Activated naive CD4-positive, alpha-beta T cell treated with anti-CD3 and anti-CD28 coated beads for 36 hours (primary cell): ENCODE measurements at places on chromosomes 6 and 20. TPM values are rescaled to one million over a fixed set of nuclear protein-coding genes. Genes with fewer than 3 reads are reported as not detected.
A peak's percentile ranks its signal among the peaks of the same experiment; 100 is the strongest.

HLA-DMB gene
- 0.76 TPM for total RNA-seq

HLA-DQB1 gene
- total RNA-seq: 7.4 TPM

PNPLA1 gene
- not detected for total RNA-seq

ZNF334 gene
- total RNA-seq: 2.1 TPM

ANKS1A gene
- total RNA-seq: 6.8 TPM

PXDC1 gene
- 0.17 TPM for total RNA-seq

NT5DC1 gene
- total RNA-seq: 59.7 TPM

SPATS1 gene
- not detected for total RNA-seq

TP53TG5 gene
- 0.59 TPM for total RNA-seq

WFDC12 gene
- not detected for total RNA-seq

SLC32A1 gene
- not detected for total RNA-seq

SLCO4A1 gene
- total RNA-seq: 22.4 TPM

- no peak for DNase-seq
Measured at GRCh38 chr6:246352-246751, 45.9 kb upstream of the DUSP22 start.

GRCh38 chr20:50794846-50795634, at the start of gene BCAS4:
TSS of gene BCAS4 (plus strand) at chr20:50795061. CDS start at chr20:50795084, 23 bp downstream.
- peak; percentile 84 for DNase-seq

GRCh38 chr6:105868823-105869460, 217.2 kb upstream of the PRDM1 start:
- no peak for DNase-seq

DNA sequence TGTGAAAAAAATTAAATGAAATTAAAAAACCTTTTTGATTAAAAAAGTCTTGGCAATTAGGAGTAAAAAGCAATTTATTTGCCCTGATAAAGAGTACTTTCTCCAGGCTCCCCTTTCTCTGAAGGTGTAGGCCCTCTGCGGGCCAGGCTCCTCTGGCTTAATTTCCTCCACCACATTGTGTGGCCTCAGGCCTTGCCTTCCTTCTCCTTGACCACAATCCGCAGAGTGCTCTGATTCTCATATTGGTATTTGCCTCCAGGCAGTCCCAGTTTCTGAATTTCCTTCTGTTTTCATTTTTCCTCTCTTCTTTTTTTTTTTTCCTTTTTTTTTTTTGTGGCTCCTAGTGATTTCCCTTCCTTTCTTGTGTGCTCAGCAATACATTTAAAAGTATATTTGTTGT, 96.4 kb downstream of the AIG1 start:
- no peak for DNase-seq

DNA sequence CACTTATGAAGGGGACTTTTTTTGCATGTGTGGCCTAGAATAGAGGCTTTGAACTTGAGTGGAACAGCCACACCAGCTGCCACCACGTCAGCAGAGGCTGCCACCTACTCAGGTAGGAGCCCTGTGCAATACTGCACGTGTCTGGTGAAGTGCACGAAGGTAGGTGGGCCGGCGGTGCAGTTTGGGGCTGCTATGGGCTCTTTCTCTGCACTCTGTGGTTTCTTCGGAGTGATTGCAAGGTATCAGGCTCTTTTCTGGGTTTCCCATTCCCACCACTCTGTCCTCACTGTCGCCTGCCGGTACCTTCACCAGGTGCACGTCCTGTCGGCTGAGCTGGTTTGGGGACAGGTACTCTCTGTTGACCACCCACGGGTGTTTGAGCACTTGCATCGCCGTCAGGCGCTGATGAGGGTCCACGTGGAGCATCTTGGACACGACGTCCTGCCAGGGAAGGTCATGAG, 30.8 kb upstream of the MPC1 start:
- DNase-seq: no peak

- DNase-seq: no peak
Measured at GRCh38 chr20:42361402-42361970, 743.3 kb upstream of the CHD6 start.

DNA sequence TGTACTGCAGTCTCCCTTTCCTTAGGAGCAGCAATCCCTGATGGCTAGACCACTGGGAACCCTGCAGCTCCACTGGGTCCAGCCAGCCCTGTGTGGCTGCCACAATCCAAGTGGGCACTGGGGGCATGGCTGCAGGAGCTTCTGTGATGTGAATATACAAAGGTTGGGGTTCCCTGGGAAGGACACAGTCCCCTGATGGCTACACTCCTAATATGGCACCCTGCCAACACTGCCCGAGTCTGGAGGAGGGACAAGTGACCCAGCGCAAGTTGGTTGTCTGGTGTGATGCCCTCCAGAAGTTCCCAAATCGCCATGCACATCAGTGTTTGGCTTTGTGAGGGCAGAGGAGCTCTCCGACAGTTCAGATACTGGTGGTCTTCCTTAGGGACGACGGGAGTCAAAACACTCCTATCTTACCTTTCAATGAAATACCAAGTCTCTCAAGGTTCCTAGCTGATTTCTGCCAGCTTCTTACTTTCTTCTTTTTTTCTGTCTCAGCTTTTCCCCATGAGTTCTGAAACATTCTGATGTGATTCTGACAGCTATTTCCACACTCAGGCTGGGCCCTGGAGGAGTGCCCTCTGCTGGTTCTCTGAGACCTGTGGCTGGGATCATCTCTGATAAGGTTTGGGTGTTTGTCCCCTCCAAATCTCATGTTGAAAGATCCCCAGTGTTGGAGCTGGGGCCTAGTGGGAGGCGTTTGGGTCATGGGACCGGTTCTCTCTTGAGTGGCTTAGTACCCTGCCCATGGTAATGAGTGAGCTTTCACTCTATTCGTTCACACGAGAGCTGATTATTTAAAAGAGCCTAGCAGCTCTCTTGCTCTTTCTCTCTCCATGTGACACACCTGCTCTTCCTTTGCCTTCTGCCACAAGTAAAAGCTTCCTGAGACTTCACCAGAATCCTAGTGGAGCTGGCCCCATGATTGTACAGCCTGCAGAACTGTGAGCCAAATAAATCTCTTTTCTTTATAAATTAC, 15.5 kb upstream of the ZFP57 start:
- DNase-seq: no peak

DNA sequence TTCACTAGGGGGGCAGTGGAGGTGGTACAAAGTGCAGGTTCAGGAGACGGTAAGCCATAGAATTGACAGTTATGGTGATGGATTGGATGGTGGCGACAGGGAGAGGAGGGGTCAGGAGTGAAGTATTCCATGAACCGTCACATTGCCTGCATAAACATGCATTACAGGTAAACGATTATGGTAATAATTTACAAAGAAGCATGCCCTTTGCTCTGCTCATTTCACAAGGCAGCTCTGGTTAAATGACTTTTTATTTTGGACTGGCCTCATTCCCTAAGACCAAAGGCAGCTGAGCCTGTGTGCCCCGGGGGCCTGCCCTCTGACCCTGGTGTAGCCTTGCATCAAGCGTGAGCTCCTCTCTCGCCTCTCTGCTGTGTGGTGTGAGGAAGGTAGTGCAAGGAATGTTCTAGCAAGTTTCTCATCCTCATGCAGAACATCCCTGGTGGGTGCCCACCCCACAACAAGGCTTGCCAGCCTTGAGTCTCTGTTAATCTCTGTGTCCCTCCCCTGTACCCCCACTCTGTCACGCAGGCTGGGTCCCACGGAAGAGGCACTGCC, 59.0 kb downstream of the PPP1R14C start:
- DNase-seq: no peak

- DNase-seq: no peak
Measured at GRCh38 chr6:134628154-134628553, 310.2 kb upstream of the SGK1 start.

GRCh38 chr20:37896932-37897548, 5.9 kb upstream of the VSTM2L start:
- no peak for DNase-seq

DNA sequence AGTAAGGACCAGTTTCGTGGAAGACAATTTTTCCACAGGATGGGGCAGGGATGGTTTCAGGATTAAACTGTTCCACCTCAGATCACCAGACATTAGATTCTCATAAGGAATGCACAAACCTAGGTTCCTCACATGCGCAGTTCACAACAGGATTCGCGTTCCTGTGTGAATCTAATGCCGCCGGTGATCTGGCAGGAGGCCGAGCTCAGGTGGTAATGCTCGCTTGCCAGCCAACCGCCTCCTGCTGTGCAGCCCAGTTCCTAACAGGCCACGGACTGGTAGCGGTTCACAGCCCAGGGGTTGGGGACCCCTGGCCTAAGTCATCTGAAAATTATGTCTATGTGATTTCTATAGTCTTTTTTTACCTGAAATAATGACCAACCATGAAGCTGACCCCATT, 217.5 kb downstream of the TMEM200A start:
- no peak for DNase-seq

- no peak for DNase-seq
Measured at GRCh38 chr6:56808871-56809359, 146.0 kb upstream of the BEND6 start.

GRCh38 chr6:115899730-115900282, 160.9 kb downstream of the FRK start:
- no peak for DNase-seq

- DNase-seq: no peak
Measured at GRCh38 chr6:16762268-16762549, 949 bp upstream of the ATXN1 start.

- DNase-seq: no peak
Measured at GRCh38 chr6:146211646-146212045, 182.8 kb downstream of the GRM1 start.

DNA sequence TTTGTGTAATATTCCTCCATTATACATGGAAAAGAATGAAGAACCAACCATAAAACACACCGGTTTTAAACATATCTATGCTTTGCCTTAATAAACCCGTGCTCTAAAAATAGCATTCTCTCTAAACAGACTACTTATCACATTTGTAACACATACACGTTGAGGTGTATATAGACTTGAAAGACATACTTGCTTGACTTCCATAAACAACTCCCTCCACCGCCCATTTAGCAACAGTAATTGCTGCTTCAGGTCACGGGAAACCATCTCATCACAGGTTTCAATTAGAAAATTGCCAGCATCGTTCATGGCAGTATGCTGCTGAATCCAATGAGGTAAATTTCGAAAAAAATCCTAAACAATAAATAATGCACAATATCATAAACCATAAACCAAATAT, 174.0 kb downstream of the SYNE1 start:
- no peak for DNase-seq

- DNase-seq: no peak
Measured at GRCh38 chr6:150413781-150414281, 45.0 kb downstream of the IYD start.

GRCh38 chr20:3671986-3672546, 8.9 kb upstream of the GFRA4 start:
- no peak for DNase-seq

DNA sequence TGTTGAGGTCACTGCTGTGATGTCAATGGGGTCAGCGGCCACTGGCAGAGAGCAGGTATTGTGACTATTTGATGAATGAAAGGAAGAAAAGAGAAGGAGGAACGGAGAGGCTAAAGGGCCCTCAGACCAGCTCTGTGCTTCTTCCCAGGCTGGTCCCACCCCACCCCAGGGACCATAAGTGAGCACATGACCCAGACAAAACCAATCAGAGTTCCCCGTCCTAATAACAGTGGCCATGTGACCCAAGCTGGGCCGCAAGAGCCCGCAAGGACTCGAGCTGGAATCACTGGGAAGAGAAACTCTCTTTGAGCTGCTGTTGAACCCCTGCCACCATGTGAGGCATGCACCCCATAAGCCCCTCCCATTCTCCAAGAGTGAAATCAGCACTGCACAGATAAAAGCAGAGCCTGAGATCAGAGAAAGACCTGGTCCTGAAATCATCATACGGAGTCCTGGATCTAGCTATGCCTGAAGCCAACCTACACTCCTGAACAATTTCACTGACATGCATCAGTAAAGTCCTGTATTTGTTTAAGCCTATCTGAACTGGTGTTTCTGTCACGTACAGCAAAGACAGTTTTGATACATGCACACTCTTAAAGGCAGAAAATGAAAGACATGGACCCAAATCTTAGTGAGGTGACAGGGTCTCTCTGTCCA, 90.2 kb downstream of the PREX1 start:
- DNase-seq: no peak

GRCh38 chr6:133895573-133896343, 6.8 kb downstream of the TCF21 start:
- DNase-seq: no peak

DNA sequence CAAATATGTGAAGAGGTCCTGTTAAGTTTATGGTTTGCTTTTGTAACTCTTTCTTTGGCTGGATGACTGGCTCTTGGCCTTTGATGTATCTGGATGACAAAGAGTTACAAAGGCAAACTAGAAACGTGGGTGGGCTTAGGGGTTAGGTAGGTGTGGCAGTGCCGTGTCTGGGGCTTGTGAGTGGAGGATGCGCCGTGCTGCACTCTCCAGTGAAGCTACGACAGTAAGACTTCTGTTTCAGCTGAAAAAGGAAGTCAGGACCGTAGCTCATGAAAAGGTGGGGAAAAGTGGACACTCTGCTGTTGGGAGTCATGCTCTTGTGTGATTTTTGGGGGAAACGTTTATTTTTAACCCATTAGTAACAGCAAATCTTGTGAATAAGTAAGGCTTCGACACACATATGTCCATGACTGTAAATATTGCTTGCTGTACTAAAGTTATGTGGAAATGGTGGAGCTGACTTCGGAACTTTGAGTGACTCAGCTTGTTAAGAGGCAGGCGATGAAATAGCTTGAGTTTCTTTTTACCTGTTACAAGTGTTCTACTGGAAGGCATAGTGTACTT, 45.6 kb downstream of the DUSP22 start:
- peak; percentile 48 for DNase-seq

GRCh38 chr6:126531840-126532239, 191.9 kb downstream of the CENPW start:
- no peak for DNase-seq

GRCh38 chr6:1170794-1171193, 141.1 kb upstream of the FOXQ1 start:
- DNase-seq: no peak

DNA sequence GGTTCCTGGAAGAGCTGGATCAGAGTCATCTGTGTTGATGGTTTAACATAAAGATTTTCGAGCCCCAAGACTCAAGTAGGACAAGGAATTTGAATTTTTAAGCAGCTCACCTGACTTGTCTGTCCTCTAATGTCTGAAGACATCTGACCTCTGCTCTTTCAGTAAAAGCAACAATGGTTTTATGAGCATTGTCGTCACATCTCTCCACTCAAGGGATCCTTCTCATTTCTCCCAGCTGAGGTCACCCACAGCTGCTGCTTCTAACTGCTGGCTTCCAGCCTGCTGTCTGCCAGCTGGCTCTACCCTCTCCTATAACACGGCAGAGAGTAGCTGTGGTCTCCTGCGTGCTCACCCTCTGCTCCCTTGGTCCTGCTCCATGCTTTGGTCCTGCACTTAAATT, 24.7 kb upstream of the HDAC2 start:
- no peak for DNase-seq

DNA sequence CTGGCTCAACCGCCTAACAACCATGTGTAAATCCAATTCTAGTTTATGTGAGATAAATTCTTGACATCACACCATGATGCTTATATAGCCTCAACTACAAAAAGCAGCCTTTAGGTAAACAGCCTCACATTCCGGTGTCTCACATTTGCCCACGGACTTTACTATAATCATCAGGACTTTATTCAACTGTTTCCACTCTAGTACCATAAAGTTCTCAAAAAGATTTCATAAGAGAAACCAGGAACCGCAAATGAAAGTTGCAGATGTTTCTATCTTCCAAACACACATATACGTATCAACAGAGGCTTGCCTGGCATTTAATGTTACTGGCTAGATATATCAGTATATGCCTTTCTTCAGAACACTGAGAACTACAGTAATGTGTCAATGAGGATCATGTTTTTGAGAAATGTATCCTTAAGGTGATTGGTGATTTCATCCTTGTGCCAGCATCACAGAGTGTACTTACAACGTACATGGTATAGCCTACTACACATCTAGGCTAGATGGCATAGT, 80.0 kb downstream of the EPB41L2 start:
- DNase-seq: no peak

GRCh38 chr6:110523451-110524021, 47.1 kb upstream of the SLC22A16 start:
- DNase-seq: no peak

GRCh38 chr20:54680872-54681619, 205.7 kb downstream of the DOK5 start:
- DNase-seq: peak; percentile 31
